ENCODE measurements at places on chromosomes 1 and 21.

- DNase-seq = no peak
Measured at GRCh38 chr1:50328552-50328951, 94.7 kb downstream of the DMRTA2 start.

GRCh38 chr21:45220071-45220481 lies 67.6 kb downstream of the POFUT2 start:
- DNase-seq = no peak

GRCh38 chr1:116855191-116855619 lies 54.5 kb upstream of the PTGFRN start:
- no peak for DNase-seq

DNA sequence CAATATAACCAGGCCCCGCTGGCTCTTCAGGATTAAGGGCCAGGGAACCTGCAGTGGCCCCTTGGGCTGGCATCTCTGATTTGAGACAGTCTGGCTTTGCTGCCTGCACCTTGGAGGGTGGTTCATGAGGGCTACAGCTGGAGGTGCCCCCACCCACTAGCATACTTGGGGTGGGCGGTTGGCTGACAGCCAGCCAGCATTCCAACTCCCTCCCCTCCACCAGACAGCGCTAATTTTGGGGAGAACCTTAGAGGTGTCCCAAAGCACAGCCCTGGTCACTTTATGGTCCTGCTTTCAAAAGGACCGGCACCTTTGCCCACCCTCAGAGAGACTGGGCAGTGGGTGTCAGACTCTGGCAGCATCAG lies 180.7 kb upstream of the VAMP3 start:
- no peak for DNase-seq

DNA sequence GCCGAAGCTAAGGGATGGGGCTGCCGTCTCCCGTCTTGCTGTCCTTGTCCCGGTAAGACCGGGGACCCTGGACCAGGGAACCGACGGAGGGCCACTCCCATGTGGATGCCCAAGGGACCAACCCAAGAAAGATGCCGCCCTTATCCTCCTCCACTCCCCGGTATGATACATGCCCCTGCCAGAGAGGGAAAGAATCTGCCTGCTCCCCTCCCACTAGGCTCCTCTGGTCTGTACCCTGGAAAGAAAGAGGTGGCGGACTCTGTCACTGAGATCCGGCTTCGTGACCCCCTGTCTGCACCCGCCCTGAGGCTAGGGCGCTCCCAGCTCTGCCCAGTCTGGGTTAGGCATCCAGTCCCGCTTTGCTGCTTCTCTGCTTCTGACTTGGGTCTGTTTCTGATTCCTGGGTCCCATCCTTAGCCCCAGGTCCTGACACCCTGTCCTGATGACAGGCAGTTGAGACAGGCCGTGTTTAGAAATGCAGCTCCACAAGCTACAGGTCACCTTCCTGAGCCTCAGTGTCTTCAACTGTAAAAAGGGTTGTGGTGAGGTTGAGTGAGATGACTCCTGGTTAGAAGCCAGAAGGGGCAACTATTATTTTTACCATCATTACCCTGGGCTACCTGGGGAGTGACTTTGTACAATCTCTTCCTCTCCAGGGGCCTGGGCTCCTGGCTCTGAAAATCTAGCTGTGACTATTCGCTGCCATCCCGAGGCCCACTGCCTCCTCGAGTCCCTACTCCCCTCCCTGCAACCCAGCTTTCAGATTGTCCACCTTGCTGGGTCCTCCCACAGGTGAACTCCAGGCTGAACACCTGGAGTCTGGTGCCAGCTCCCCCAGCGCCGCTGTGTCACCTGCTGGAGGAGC lies 3.7 kb downstream of the MATN1 start:
- DNase-seq = no peak

DNA sequence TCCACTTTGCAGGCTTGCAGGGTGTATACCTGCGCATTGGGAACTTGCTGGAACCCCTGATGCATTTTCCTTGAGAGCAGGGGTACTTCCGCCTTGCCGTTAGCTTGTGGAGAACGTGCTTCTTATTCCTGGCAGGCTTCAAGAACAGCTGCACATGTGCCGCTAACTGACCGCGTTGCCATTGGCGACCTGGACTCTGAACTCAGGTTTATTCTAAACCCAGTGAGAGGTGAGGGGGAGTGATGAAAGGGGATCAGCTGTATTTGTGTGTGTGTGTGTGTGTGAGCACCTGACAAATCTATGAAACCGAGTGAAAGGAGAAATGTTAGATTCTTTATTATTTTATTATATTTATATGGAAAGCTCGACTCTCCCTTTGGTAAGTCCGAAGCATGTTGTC lies 128.6 kb downstream of the HUNK start:
- DNase-seq = no peak

GRCh38 chr1:174916846-174917245 lies 82.9 kb upstream of the CACYBP start:
- DNase-seq = no peak

DNA sequence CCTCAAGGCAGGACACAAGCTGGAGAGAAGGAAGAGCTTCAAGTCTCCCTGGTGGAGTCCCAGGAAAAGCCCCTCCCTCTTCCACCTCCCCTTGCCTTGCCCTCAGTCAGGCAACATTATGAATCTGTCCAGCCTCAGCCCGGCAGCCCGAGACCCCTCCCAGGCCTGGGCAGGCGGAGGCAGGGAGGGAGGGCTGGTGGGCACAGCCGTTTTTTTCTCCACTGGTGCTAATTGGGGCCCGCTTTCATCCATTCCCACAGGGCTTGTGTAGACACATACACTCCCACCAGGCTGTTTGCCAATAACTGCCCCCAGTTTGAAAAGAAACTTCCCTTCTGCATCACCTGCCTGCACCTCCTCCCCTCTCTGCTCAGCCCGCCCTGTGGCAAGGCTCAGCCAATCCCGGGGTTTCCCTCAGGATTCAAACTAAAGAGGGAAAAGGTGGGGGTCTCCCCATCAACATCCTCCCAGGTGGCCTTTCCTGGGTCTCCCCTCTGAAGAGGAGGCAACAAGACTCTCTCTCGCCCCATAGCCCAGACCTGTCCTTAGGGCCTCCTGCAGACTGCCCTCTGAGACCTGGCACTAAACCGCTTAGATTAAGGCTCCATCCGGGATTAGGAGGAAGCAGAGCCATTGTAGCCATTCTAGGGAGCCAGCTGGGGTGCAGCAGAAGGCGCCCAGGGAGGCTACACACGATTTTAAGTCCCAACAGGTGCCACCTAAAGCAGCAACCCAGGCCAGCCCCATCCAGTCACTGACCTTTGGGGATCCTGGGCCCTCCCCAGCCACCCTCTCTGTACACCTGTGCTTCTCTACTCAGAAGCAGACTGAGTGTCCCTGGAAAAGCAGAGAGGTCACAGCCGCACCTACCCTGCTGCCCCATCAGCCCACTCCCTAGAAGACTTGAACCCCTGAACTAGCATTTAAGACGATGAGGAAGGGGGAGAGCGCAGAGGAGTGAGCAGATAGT lies 3.5 kb downstream of the IGSF9 start:
- DNase-seq = no peak

GRCh38 chr1:147904726-147905125 lies 2.1 kb downstream of the GJA8 start:
- DNase-seq = no peak

- no peak for DNase-seq
Measured at GRCh38 chr1:161092621-161093028, 3.3 kb upstream of the NECTIN4 start.

DNA sequence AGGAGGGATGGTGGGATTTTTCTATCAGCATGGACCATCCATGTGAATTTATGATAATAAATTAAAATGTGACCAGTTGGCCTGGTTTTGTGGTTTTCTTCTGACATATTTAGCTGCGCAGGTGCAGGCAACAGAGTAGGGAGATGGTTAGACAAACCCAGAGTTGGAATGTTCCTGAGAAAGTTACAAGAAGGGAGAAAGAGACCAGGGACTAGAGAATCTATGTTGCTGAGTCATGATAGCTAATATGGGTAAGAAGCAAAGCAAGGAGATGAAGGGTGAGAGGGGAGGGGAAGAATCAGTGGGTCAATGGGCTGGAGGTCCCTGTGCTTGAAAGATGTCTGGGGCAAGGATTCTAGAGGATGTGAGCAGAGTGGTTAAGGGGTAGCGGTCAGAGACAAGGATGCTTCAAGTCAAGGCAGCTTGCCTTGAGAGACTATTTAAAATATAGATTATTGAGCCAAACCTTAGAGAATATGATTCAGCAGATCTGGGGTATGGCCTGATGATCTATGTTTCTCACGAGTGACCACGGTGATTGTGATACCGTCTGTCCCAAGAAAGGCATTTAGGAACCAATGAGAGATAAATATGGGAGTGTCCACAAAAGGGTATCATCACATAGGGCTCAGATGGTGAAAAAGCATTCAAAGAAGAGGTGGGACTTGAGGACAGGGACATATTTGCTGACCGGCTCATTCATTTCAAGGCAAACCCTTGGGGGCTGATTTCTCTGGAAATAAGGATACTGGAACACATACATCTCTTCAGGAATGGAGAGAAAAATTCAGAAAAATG lies 219.7 kb upstream of the PLD5 start:
- no peak for DNase-seq

GRCh38 chr1:23282957-23283356 lies 61.1 kb downstream of the HNRNPR start:
- DNase-seq = no peak

DNA sequence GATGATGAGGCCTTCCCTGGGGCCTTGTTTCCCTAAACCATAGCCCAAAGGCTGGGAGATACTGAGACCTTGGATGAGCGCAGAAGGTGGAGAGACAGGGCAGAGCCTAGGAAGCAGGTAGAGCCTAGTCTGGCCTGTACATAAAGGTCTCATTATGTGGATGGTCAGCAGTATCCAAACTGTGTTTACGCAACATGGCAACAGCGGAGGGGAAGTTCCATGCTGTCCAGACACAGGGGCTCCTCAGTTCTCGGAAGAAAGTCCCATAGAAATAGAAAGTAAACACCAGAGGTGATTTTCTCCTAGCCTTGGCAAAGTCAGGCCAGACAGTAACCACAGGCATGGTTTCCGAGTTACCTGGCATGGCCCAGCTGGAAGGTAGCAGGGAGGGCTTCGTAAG lies 42.1 kb upstream of the MPZL1 start:
- no peak for DNase-seq

- no peak for DNase-seq
Measured at GRCh38 chr1:179231923-179232322, 2.4 kb upstream of the ABL2 start.

GRCh38 chr1:9265968-9266367 lies 26.7 kb upstream of the SPSB1 start:
- DNase-seq = no peak

DNA sequence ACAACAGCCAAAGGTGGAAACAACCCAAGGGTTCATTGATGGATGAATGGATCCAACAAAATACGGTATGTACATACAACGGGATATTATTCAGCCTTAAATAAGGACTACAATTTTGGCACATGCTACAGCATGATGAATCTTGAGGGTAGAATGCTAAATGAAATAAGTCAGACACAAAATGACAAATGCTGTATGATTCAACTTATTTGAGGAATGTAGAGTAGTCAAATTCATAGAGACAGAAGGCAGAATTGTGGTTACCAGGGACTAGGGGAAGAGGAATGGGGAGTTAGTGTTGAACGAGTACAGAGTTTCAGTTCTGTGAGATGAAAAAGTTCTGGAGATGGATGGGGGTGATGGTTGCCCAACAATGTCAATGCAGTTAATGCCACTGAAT lies 118.0 kb upstream of the PAXBP1 start:
- DNase-seq = no peak

- no peak for DNase-seq
Measured at GRCh38 chr21:35507181-35507759, 458.2 kb upstream of the RUNX1 start.

- DNase-seq = no peak
Measured at GRCh38 chr1:236016782-236017400, 48.0 kb downstream of the NID1 start.

GRCh38 chr1:41668967-41669366 lies 184.5 kb upstream of the EDN2 start:
- DNase-seq = no peak

DNA sequence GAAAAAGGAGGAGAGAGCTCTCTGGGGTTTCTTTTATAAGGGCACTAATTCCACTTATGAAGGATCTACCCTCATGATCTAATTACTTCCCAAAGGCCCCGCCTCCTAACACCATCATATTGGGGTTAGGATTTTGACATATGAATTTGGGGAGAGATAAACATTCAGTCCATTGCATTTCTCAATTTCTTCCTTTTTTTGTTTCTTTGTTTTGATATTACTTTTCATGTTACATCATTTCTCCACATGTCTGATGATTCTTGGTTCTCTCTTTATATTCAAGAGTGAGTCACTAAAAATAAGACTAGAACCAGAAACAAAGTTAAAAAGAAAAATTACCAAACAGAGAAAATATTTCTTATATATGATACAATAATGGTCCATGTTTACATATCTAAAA lies 63.2 kb upstream of the DUSP10 start:
- DNase-seq = no peak

- no peak for DNase-seq
Measured at GRCh38 chr1:160046494-160047110, 14.8 kb upstream of the PIGM start.

DNA sequence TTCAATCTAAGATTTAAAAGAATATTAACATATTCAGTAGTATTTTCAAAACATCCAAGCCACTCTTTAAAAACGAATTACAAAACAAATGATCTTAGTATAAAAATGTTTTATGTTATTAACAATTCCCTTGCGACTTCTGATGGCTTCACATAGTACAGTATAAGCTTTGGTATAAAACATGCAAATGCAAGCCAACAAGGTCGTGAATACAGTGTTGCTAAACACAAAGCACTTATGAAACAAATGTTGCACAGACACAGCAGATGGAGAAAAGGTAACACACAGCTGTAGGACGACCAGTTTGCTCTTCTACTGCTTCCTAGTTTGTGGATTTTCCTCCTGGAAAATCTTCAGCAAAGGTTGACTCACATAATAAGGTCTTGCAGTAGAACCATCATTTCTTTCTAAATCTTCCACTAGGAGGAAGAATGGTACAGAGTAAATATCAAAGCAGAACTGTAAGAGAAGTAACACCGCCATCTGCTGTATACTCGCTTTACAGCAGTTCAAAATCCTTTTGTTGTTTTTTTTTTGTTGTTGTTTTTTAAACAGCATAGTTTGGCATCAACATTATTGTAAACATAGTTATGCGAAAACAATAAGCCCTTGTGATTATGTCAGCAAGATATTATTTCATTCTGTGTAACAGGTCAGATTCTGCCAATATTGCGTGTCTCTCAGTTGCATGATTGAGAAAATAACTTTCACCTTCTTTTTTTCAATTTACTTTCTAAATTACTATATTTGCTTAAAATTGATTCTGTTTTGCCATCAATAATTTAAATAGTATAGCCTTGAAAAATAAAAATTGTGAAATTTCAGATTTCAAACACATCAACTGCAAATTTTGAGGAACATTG lies 69.5 kb downstream of the LHX8 start:
- no peak for DNase-seq

GRCh38 chr1:29264773-29265389 lies 28.6 kb downstream of the PTPRU start:
- no peak for DNase-seq

DNA sequence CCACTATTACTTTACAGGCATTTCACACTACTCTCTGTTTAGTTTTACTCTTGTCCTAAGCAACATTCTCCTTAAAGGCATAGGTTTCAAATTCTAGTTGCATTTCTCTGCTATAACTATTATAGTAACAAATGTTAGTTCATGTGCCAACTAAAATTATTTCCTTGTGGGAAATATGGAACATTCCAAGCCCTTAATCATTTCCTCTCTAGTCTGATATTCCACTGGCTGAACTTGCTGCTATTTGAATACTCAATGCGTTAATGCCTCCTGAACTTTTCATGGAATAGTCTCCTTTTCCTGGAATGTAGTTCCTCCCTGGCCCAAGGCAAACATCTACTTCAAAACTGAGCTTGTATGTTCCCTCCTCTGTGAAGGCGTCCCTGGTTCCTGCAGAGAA lies 19.3 kb upstream of the TBX19 start:
- DNase-seq = no peak

Data from activated effector memory CD4-positive, alpha-beta T cell treated with Interleukin-2 at 50 U/mL for 16 hours (primary cell).